ENCODE measurements at places on chromosomes 16 and 17.

- DNase-seq, result no peak
These were observed 413.4 kb downstream of the CDH13 start for GRCh38 chr16:83040174-83040573.

DNA sequence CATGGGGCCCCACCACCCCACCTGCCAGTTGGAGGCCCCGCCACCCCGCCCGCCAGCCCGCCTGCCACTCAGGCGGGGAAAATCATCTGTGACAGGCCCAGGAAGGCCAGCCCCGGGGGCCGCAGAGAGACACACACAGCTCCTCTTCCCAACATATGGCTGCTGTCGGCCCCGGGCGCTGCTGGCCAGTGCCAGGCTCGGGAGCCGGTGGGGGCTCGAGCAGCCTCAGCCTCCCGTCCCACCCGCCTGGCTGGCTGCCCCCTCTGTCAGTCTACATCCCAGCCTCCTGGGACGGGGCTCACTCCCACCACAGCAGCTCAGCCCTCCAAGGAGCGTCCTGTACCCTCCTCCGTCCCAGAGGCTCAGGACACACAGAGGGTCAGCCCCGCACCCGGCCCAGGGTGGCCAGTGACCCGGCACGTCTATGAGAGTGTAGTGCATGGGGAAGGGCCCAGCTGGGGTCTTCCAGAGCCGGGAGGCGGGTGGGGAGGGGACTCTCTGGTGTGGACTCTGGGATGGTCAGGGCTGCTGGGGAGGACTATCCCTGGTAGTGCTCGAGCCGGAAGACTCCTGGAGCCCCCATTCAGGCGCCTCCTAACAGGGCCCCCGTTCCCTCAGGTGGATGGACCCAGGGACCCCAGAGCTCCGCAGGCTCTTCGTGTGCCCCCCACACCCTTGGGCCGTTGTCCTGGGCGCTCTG lies 3.6 kb upstream of the PRR35 start:
- no peak for DNase-seq

- DNase-seq, result no peak
These were observed 1.4 kb upstream of the STH start for GRCh38 chr17:45997624-45998023.

DNA sequence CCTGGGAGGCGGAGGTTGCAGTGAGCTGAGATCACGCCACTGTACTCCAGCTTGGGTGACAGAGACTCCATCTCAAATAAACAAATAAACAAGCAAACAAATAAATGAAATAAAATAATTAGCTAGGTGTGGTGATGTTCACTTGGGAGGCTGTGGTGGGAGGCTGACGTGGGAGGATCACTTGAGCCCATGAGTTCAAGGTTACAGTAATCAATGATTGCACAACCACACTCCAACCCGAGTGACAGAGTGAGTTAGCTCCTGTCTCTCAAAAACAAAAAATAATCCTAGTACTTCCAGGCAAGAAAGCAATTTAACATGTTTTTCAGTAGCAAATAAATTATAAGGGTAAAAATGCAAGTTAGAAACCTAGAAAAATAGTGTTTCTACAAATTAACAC lies 26.4 kb downstream of the CFDP1 start:
- DNase-seq, result no peak

DNA sequence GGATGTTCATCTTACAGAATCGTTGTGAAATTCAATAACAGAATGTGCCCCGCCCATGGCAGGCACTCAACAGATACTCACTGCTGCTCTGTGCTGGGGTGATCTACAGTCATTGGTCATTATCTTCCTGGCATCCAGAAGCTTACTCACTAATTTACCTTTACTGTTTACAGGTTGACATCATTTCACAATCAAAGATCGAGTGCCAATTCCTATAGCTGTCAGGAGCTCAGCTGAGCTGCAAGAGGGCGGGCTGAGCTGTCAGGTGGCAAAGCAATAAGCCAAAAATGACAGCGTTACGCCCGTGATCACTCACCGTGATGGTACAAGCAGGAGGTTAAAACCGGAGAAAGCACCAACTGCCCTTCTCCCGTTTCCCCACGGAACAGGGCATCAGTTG lies 51.2 kb downstream of the LITAF start:
- DNase-seq, result no peak

- DNase-seq, result no peak
These were observed 4.0 kb downstream of the KRT40 start for GRCh38 chr17:40980117-40980516.
